ENCODE measurements at places on chromosomes 2 and 18. TPM values are rescaled to one million over a fixed set of nuclear protein-coding genes. Genes with fewer than 3 reads are reported as not detected.

DNA sequence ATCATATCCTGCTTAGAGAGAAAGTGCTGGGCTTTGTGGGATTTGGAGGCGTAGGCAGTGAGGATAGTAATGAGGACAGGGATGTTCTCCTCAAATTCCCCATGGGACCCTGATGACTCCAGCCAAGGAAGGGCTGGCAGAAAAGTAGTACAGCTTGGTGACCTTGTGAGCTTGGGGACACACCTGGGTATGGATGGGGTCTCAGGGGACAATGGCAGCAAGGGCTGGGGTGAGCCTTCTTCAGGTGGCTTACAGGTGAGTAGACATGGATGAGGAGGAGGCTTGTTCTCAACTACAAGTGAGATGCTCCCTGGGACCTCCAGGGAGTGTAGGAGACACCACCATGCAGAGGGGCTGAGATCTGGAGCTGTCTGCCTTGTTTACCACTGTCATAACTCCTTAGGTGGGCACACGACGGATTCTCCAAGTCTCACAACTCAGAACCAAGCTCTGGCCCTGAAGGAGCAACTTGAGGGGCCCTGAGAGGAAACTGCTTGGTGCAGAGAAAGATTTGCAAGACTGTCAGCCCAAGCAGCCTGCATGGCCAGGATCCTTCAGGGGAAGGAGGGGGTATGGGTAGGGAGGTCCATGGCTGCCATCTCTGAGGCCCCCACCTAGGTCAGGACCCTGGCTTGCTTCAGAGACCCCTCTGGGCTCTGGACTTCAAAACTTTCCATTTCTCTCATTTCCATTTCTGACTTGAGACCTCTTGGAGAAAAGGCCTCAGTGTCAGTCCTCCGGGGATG lies 262.8 kb downstream of the DYSF start:
- no peak for DNase-seq

DNA sequence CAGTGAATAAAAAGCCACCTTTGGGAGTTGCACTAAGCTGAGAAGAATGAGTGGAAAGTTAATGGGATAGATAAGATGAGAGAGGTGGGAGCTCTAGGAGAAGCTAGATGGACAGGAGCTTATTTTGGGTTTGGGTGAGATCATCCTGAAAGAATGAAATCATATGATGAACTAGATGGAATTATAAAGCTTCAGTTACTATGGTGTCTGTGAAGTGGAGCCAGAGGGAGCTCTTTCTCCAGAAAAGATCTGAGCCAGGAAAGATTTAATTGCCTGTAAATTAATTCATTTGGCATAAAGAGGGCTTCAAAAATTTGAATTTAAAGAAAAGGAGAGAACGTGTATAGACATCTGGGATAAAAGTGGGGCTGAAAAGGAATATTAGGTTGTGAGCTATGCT lies 10.3 kb downstream of the DNAH6 start:
- DNase-seq: no peak

DNA sequence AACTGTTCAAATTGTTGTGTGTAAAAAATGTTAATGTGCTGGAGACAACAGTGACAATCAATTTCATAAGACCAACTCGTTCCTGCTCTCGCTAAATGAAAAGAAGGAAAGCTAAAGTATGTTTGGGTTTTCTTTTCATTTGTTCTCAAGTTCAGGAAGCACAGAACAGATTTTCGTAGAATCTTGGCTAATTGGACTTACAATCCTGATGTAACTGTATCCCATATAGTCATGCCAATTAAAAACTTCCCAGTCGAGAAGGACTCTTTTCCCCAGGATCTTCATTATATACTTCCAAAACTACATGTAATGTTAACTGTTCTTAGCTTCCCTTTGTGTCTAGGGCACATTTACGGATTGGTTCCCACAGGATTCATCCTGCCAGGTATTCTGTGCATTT lies 135.4 kb upstream of the ITGB6 start:
- no peak for DNase-seq

DNA sequence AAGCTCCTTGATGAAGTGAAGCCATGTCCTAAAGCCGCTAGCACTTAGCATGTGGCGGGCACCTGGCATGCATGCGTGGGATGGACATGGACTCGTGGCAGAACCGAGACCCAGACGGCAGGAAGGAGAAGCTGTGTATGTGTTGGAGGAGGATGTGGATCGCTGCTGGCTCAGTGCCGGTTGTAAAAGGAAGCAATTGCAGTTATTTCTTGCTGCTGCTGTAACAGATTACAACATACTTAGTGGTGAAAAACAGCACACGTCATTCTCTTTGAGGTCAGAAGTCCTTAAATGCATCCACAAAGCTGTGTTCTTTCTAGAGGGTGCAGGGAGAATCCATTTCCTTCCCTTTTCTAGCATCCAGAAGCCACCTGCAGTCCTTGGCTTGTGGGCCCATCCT lies 74.6 kb downstream of the AGAP1 start:
- DNase-seq: peak; percentile 23

- DNase-seq: peak; percentile 2
Observed at GRCh38 chr2:43708891-43709290, 32.7 kb upstream of the C1GALT1C1L start.

DNA sequence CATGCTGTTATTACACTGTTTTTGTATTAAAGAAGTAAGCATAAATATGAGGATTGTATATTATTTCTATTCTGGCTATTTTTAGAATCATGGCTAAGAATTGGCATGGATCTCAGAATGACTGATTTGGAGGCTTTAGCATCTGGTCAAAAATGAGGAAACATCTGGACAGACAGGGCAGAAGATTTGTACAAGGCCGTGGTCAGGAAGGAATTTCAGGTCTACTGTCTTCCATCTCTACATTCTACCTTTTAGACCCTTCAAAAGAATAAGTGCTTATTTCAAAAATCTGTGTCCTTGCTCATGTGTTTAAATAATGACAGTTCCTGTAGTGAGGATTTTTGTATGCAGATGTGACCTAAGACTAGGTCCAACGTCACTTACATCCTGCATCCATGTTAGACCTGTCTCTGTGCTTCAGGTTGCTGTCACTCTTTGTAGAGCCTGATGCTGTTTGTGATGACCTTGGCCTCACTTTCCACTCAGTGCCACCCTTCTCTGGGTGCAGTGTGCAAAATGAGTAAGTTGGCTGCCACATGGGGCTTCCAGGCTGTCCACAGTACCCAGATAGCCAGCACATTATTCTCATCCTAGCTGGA lies 54.7 kb upstream of the B3GNT2 start:
- DNase-seq: no peak

DNA sequence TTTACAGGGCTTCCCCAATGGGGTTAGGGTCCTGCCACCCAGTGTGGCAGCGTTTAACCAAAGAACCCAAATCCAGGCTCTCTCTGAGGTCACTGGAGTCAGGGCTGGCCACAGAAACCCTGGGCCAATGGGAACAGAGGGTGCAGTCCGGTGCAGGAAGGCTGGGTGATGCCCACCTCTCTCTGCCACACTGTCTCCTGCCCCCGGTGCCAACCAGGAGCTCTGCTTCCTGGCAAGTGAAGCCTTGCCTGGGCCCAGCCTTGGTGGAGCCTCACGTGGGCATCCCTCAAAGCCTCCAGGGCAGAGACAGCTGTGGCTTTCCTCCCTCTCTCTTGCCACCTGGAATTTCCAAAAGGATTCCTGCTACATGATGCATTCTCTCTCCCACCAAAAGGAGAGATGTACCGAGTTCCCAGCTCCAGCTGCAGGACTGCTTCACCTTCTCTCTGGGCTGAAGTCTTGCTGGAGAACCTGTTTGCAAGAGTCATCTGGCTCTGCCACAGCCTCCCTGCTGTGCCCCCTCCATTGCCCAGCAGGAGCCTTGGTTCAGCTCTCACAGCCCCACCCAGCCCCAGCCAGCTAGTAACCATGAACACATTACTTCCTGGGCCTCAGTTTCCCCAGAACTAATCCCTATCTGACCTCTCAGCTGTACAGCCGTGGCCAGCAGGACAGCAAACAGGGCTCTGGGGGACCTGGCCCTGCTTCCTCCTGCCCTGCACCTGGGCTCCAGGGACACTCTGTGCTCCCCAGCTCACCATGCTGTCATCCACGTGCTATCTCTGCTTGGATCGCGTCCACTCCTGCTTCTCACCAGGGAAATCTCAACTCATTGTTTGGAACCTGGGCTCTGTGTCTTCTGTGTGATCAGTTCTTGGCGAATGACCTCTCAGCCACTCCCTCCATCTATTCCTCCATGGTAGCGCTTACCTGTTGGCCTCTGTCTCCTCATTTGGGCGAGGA lies 43.4 kb downstream of the KCNF1 start:
- DNase-seq: peak; percentile 21

DNA sequence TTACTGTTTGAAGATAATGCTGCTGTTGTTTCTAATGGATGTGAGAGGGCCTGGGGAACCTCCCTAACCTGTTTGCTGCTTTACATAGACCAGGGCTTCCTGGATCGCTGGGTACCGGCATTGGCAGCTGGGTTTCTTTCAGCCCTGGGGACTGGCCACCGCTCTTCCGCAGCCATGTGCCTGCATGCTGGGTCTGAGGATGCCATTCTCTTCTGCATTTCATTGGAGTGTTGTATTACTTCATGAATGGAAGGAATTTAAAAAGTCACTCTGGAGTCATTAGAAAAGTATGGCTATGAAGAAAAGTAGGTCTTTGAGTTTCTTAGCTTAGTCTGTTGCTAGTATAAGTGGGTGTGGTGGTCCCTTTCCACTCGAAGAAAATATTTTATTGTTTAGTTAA lies 107.3 kb upstream of the MGAT5 start:
- no peak for DNase-seq

DNA sequence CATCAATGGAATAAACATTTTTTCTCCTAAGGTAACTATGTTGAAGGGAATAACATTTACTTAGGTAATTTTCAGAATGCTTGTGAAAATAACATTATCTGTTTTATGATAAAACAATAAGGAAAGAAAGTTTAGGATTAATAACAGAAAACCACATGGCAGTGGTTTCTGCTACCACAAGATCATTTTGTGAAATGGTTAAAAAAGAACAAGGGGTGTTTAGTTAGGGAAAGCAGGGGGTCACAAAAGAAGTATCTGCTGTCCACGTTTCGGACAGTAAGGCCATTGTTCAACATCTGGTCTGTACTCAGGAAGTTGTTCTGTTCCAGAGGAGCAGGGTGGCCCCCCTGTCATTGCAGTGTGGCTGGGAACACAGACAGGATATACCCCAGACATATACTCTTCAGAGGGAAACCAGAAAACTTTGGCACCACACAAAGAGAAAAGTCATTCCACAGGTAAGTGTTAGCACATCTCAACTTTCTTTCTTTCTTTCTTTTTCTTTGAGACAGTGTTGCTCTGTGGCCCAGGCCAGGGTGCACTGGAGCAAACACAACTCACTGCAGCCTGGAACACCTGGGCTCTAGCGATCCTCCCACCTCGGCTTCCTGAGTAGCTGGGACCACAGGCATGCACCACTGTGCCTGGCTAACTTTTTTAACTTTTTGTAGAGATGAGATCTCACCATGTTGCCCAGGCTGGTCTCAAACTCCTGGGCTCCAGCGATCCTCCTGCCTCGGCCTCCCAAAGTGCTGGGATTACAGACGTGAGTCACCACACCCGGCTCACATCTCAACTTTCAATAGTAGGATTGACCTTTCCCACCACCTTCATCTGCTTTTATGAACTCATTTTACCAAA lies 14.8 kb upstream of the ARL5A start:
- DNase-seq: no peak

Gene CFAP221
- total RNA-seq: not detected

Gene TUBA4B
- not detected for total RNA-seq

Gene AQP12B
- total RNA-seq: not detected

Gene ALLC
- total RNA-seq: not detected

Gene ADRA2B
- not detected for total RNA-seq

Gene TBR1
- 0.26 TPM for total RNA-seq

Gene AOX1
- total RNA-seq: 76.6 TPM
